RWPE1 (cell line): ENCODE measurements at places on chromosomes 3 and 15.

DNA sequence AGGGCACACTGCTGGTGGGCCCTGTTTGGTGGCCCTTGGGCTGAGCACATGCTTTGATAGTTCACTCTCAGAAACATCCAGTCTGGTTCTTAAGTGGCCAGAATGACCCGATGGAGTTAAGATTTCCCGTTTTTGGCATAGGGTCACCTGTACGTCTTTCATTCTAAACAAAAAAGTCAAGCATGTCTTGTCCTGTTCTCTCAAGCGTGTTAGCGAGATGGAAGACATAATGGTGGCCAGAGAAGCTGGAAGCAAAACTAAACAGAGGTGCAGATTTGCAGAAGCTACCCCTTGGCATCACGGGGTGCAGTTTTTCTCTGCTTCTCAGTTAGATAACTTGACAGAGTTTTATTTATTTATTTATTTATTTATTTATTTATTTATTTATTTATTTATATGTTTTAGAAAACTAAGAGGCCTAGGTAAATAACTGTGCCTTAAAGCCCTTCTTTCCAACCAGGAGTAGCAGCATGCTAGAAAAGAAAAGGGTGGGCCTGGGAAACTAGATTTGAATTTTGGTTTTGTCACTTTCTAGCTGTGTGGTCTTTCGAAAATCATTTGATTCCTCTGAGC lies 63.0 kb downstream of the ST6GAL1 start:
- no peak for DNase-seq

DNA sequence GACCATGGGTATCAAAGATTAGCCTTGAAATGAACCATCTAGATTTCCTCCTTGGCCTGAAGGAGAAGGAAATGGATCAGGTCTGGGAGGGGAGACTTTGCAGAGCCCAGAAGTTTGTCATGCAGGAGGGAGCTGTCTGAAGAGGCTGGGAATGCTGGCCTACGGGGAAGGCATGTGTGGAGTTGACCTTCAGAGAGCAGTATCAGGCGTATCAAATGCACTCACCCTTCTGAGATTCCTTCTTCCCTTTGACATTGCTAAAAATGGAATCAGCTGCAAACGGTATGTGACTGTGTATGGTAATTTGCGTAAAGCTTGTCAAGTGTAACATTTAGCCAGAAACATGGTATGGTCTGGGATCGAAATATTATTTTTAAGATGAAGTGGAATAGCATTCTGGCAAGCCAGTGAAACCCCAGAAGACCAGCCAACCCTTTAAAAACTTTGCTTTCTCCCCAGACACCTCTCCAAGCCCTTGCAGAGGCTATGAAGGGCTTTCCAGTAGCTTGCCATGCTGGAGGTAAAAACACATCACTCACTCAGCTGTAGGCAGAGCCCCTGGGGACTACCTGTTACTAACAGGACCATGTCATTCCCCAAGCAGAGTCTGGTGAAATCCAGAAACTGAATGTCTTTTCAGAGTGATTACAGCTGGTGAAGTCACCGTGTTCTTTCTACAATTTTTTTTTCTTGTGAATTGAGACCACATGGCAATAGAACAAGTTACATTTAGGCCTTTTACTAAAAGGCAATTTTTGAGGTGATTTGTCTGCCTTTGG lies 174.7 kb upstream of the SLC24A5 start:
- DNase-seq: no peak

DNA sequence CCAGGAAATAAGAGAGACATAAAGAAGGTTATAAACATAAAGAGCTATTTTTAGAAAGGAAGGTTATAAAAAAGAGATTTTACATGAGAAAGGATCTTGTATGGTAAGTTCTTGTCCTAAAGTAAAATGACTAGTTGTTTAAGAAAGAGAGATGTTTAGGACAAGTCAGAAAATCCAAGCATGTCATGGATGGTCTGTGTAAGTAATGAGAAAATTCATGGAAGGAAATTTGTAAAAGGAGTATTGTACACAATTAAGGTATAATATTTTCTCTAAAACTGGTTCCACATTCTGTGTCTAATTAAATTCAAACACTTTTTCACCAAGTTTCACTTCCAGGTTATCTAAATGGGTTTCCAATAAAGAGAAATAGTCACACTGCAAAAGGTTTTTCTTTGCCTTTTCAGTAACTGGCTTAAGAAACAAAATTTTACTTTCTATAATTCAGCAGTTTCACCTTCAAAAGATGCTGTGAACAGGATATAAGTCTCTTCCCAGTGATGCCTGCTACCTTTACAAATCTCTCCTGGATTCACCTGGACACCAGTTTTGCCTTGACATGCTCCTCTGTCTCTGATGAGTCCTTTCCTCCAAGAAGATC lies 455.7 kb downstream of the ZIC1 start:
- no peak for DNase-seq

GRCh38 chr3:136171097-136171542 lies 25.0 kb downstream of the MSL2 start:
- DNase-seq: peak; percentile 30

GRCh38 chr3:46966811-46967210 lies 9.7 kb downstream of the CCDC12 start:
- DNase-seq: no peak

DNA sequence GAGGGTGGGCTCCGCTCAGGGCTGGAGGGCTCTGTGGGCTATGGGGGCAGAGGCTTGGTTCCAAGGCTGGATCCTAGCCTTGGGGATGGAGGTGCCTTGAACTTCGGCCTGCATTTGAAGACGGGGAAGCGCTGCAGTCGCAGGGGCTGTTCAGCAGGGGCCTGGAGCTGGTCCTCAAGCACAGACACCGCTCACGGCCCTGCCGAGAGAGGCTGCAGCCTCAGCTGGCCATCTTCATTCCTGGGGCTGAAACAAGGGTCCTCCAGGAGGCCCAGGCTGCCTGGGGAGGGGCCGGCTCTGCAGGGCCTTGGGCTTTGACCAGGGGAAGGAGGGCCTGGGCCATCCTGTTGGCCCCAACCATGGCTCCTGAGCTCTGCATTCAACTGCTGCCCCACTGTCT lies 25.6 kb upstream of the PLXND1 start:
- no peak for DNase-seq

GRCh38 chr3:106850437-106850836 lies 526.8 kb upstream of the CCDC54 start:
- no peak for DNase-seq

DNA sequence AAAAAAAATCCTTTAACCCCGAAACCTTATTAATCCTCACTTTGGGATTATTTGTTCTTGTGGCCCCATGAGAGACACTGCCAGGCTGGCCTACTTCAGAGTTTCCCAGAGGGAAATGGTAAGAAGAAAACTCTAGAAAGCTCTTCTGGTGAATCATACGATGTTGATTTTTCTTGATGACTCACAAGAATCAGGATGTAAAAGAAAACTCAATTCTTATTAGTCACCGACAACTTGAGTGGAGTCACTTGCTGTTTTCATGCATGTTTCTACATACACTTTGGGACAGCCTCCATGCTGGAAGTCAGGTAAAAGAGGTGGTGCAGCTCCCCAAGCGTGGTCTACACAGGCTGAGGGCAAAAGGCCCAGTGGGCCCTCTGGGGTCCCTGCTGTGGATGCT lies 42.8 kb downstream of the MYO5C start:
- DNase-seq: peak; percentile 91

DNA sequence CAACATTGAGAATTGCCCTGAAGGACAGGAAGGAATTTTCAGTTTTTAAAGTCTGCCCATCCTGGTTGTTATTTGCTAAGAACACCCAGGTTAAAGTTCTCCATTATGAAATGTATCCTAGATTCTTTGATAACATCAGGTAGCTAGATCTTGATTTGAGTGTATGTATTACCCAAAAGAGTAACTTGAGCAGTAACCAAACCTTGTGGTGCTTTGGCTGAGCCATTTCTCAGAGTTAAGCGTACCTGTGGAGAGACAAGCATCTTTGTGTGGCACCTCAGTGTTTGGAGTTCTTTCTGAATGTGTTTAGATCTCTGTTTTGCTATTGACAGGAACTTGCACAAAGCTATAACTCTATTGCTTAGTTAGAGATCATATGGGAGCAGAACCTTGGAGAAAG lies 20.4 kb downstream of the CEP97 start:
- no peak for DNase-seq
